RWPE2 (cell line): ENCODE measurements at places on chromosomes 7 and 10.

GRCh38 chr7:146641491-146641890 is 524.9 kb downstream of the CNTNAP2 start:
- H3K4me1 ChIP-seq: no peaks in the 10 kb centered on the region
- no peak for DNase-seq
- H3K4me3 ChIP-seq: no peak overlapping the region
- H3K27me3 ChIP-seq: no peaks in the 10 kb centered on the region
- no peak overlapping the region for H3K27ac ChIP-seq

DNA sequence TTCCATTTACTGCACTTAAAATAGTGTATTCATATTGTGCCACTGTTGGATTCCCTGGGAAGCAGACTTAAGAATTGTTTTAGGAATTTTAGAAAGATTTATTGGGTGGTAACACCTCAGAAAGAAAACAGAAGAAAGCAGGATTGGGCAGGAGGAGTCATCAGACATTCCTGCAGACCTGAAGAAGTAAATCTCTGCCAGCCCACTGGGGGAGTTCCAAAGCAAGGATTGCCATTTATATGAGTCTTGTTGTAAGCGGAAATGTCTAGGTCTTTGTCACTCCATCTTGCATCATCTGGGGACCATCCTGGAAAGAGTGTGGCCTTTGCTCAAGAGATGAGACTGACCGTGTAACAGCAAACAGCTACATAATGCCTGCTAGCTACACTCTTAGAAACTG is 947.6 kb upstream of the POT1 start:
- no peaks in the 10 kb centered on the region for H3K36me3 ChIP-seq
- no peak for DNase-seq
- H3K27ac ChIP-seq: no peak overlapping the region
- no peaks in the 10 kb centered on the region for H3K4me1 ChIP-seq

DNA sequence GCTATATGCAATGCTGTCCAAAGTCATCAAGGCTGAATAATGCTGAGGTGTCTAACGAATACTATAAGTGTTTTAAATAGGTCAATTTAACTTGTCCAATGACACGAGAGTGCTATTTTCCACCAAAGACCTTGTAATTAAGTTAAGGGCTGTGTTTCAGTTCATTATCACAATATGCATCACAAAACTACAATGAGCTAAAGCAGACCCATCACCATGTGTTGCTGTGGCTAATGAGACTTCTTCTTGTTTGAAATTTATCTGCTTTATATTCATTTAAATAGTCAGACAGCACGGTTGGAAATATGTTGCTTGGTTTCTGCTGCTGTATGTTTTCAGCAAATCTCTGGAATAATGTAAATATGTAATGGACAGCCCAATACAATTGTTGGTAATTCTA is 292.5 kb upstream of the VSTM2A start:
- H3K27me3 ChIP-seq: peaks cover 4% of the 10 kb centered on the region
- no peaks in the 10 kb centered on the region for H3K36me3 ChIP-seq
- no peaks in the 10 kb centered on the region for H3K4me1 ChIP-seq
- DNase-seq: no peak
- H3K27ac ChIP-seq: no peak overlapping the region

- peaks cover 10% of the 10 kb centered on the region for H3K4me1 ChIP-seq
- DNase-seq: no peak
- H3K27me3 ChIP-seq: no peaks in the 10 kb centered on the region
- no peak overlapping the region for H3K4me3 ChIP-seq
- no peak overlapping the region for H3K27ac ChIP-seq
- no peaks in the 10 kb centered on the region for H3K36me3 ChIP-seq
Measured at GRCh38 chr10:110190170-110190569, 17.2 kb upstream of the MXI1 start.

GRCh38 chr7:98249106-98249505 is 2.9 kb downstream of the TECPR1 start:
- DNase-seq: no peak
- H3K4me1 ChIP-seq: peaks cover 6% of the 10 kb centered on the region
- H3K27ac ChIP-seq: no peak overlapping the region
- H3K36me3 ChIP-seq: no peaks in the 10 kb centered on the region
- H3K27me3 ChIP-seq: no peaks in the 10 kb centered on the region

GRCh38 chr10:5538446-5538845 is 13.7 kb downstream of the CALML3 start:
- H3K4me3 ChIP-seq: no peak overlapping the region
- DNase-seq: peak; percentile 55
- no peaks in the 10 kb centered on the region for H3K27me3 ChIP-seq
- H3K4me1 ChIP-seq: peaks cover 20% of the 10 kb centered on the region
- peak overlapping the region; percentile 93 for H3K27ac ChIP-seq

DNA sequence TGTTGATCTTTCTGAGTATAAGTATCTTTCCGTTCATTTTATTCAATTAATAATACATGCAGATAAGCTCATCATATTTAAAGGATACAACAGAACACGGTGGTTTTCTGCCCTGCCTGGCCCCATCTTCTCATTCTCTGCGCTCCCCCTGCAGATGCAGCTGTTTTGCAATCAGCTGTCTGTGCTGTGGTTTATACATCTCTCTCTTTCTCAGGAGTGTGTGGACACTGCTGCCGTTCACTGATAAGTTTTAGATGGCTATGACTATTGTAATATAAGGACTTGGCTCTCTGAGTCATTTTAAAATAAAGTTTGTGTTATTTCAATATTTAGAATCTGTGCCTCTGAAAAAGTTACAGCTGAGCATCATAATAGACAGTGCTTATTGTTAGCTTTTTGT is 54.5 kb downstream of the CUL1 start:
- peaks cover 44% of the 10 kb centered on the region for H3K36me3 ChIP-seq
- no peaks in the 10 kb centered on the region for H3K27me3 ChIP-seq
- no peak overlapping the region for H3K27ac ChIP-seq
- H3K4me1 ChIP-seq: no peaks in the 10 kb centered on the region

GRCh38 chr10:35079763-35080162 is 10.4 kb downstream of the CUL2 start:
- DNase-seq: no peak
- H3K4me3 ChIP-seq: no peak overlapping the region
- H3K4me1 ChIP-seq: peaks cover 10% of the 10 kb centered on the region
- peak overlapping the region; percentile 29 for H3K27ac ChIP-seq
- peaks cover 25% of the 10 kb centered on the region for H3K36me3 ChIP-seq
- H3K27me3 ChIP-seq: no peaks in the 10 kb centered on the region

GRCh38 chr10:100939763-100940344 is 27.1 kb downstream of the SLF2 start:
- H3K27me3 ChIP-seq: no peaks in the 10 kb centered on the region
- DNase-seq: no peak
- peaks cover 80% of the 10 kb centered on the region for H3K36me3 ChIP-seq
- no peak overlapping the region for H3K4me3 ChIP-seq

DNA sequence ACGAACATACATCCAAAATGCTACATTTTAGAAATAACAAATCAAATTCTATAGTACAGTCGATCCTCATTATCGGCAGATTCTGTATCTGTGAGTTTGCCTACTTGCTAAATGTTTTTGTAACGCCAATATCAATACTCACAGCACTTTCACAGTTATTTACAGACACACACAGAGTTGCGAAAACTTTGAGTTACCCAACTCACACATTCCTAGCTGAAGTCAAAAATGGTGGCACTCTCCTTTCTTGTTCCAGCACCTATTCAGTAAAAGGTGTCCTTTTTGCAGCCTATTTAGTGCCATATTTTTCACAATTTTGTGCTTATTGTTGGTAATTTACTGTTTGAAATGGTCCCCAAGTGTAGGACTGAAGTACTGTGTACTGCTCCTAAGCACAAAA is 161.7 kb downstream of the AKR1D1 start:
- no peak overlapping the region for H3K4me3 ChIP-seq
- no peaks in the 10 kb centered on the region for H3K4me1 ChIP-seq
- H3K27me3 ChIP-seq: no peaks in the 10 kb centered on the region
- H3K36me3 ChIP-seq: no peaks in the 10 kb centered on the region

DNA sequence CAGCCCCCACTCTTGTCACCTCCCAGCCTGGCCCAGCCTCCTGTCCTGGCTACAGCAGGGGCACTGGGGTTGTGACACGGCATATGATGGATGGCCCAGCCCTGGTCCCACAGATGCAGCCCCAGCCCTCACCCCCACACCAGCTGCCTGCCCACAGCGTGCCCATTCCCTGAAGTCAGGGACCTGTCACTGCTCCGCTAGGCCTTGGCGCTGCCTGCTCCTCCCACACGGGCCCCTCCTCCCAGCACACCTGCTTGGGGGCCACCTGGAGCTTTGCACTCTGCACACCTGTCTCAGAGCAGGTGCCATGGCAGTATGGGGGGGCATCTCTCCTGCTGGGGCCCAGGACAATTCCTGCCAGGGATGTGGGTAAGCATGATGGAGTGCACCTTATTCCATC is 3.5 kb downstream of the GCK start:
- no peaks in the 10 kb centered on the region for H3K27me3 ChIP-seq
- DNase-seq: no peak
- H3K4me1 ChIP-seq: peaks cover 12% of the 10 kb centered on the region
- no peak overlapping the region for H3K27ac ChIP-seq

- H3K4me1 ChIP-seq: no peaks in the 10 kb centered on the region
- H3K36me3 ChIP-seq: no peaks in the 10 kb centered on the region
- H3K27ac ChIP-seq: no peak overlapping the region
- no peak overlapping the region for H3K4me3 ChIP-seq
- no peak for DNase-seq
- no peaks in the 10 kb centered on the region for H3K27me3 ChIP-seq
Measured at GRCh38 chr7:29384277-29384676, 179.4 kb upstream of the PRR15 start.

DNA sequence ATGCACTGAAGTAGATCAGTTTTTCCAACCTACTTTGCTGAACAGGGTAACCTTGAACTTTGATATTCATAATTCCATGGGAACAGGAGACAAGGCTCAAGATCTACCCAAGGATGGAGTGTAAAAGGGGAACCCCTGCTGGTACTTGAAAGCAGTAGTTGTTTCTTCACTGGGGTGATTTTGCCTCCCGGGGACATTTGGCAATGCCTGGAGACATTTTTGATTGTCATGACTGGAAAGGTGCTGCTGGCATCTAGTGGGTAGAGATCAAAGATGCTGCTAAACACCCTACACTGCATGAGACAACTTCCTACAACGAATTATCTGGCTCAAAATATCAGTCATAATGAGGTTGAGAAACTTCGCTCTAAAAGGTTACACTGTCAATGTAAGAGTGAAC is 214.8 kb upstream of the CTBP2 start:
- H3K27me3 ChIP-seq: no peaks in the 10 kb centered on the region
- H3K4me3 ChIP-seq: no peak overlapping the region
- DNase-seq: no peak
- H3K4me1 ChIP-seq: no peaks in the 10 kb centered on the region
- no peak overlapping the region for H3K27ac ChIP-seq
- H3K36me3 ChIP-seq: no peaks in the 10 kb centered on the region

DNA sequence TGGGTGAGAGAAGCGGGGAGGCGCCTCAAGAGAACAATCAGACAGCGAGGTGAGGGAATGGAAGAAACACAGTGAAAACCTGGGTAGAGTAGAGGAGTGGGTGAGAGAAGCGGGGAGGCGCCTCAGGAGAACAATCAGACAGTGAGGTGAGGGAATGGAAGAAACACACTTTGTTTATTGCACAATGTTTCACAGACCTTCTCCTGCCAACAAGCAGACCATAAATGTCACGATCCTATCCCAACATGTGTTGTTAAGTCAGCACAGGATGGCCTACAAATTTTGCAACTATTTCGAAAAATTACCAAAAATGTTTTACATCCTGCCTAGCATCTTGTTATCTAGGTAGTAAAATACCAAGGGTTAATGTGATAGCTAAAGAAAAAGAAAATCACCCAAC is 115.3 kb downstream of the JAZF1 start:
- H3K4me1 ChIP-seq: peaks cover 30% of the 10 kb centered on the region
- no peaks in the 10 kb centered on the region for H3K36me3 ChIP-seq
- no peak for DNase-seq
- no peaks in the 10 kb centered on the region for H3K27me3 ChIP-seq

DNA sequence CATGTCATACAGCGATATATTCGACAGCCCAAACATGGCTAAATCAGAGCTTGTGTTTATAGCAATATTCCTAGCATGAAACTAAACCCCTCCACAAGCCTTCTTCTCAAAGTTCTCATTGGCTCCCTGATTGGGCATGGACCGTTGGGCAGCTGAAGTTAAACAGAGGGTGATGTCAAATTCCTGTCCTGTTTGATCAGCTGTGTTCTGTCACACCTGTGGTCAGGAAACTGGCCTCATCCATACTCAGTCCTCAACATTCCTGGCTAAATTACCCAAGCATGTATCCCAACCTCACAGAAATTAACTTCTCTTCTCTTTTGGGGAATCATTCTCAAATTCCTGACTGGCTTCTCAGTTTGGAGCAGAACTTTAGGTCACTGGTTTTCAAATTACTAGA is 107.9 kb downstream of the ODAD2 start:
- H3K27me3 ChIP-seq: no peaks in the 10 kb centered on the region
- H3K4me1 ChIP-seq: peaks cover 2% of the 10 kb centered on the region
- no peak overlapping the region for H3K4me3 ChIP-seq
- H3K36me3 ChIP-seq: no peaks in the 10 kb centered on the region

DNA sequence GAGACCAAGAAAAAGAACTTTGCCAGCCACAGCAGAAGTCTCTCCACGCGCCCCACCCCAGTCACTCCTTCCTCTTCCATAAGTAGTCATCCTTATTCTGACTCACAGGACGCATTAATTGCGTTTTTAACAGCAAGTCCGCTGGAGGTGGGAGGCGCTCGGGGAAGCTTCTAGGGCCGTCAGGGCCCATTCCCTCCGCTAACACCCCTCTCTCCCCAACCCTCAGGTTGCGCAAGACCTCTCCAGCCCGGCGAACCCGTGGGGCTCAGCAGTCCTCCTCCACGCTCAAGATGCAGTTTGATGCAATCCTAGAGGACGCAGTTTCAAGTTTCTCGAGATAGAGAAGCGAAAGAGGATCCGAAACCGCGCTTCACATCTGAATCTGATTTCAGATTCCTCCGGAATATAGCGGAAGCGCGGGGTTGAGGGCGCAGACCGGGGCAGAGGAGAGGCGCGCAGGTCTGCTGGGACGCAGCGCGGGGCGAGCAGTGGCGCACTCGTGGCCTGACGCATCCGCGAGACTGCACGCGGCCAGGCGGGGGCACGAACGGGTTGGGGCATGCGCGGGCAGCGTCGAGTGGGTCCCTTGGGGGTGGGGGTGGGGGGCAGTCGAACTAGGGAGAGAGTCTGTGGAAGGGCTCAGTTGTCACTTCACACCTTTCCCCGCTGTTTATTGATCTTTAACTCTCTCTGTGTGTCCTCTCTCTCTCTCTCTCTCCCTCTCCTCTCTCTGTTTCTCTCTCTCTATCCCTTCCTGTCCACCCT is 37.8 kb upstream of the PSAP start:
- H3K27me3 ChIP-seq: no peaks in the 10 kb centered on the region
- H3K4me3 ChIP-seq: peak overlapping the region; percentile 40
- peak overlapping the region; percentile 59 for H3K27ac ChIP-seq
- H3K36me3 ChIP-seq: no peaks in the 10 kb centered on the region
- peaks cover 4% of the 10 kb centered on the region for H3K4me1 ChIP-seq
